ENCODE measurements at places on chromosomes 2 and 18.

GRCh38 chr2:176432434-176432833 is 163.2 kb downstream of the MTX2 start:
- no peak for DNase-seq

DNA sequence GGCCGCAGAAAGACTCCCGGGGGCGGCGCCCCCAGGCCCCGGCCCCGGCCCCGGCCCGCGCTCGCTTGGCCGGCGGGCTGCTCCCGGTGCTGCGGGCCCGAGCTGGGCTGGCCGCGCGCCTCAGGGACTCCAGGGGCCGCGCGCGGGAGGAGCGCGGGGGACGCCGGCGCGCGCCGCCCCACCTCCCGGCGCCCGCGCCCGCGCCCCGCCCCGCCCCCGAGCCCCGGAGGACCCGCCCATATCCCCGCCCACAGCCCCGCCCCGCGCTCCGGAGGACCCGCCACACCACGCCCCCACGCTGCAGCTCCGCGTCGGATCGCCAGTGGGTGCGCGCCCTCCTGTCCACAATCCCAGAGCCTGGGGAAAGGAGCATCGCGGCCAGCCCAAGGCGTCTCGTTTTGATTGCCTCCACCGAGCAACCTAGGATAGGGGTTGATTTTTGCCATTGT is at the start of gene PARD6G:
TSS of gene PARD6G (minus strand) at position 122 of the 449 bp plus-strand sequence. CDS start 166 bp downstream, outside the sequence.
- peak; percentile 56 for DNase-seq

- DNase-seq, result no peak
Measured at GRCh38 chr2:21195326-21195725, 71.6 kb downstream of the TDRD15 start.

DNA sequence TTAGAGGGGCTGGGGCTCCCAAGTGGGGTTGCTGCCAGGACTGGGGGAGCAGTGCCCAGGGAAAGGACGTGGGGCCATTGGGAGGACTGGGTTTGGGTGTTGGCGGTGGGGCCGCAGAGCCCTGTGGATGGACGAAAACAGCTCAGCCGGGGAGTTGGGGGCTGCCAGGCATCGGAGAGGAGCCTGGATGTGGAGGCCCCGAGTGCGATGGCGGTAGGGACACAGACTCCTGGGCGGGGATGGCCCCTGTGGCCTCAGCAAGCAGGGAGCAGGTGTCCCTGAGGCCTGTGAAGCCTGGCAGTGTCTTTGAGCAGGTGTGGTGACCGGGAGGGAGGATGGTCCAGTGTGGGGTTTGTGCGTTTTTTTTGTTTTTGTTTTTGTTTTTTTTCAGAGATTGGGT is 13.3 kb downstream of the CTDP1 start:
- DNase-seq, result no peak

GRCh38 chr18:31612124-31612523 is 20.4 kb downstream of the TTR start:
- no peak for DNase-seq

GRCh38 chr2:75466708-75467311 is 93.9 kb downstream of the EVA1A start:
- no peak for DNase-seq

GRCh38 chr2:194491409-194492115 is 1165.5 kb upstream of the SLC39A10 start:
- no peak for DNase-seq

DNA sequence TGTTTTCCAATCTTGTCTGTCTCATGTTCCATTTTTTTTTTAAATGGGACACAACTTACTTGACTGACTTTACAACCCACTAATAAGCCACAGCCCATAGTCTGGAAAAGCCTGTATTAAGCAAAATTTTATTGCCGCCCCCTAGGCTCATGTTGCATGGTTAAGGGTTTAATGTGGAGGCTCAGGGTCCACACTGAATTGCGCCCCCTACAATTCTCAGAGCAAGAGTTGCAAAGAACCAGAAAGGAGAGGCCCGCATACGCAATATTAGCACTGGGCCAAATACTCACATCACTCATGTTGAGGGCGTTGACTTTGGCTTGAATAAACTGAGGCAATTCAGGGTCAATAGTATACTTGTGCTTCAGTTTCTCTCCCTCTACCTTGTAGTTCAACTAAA is 65.5 kb downstream of the NEB start:
- DNase-seq, result no peak

DNA sequence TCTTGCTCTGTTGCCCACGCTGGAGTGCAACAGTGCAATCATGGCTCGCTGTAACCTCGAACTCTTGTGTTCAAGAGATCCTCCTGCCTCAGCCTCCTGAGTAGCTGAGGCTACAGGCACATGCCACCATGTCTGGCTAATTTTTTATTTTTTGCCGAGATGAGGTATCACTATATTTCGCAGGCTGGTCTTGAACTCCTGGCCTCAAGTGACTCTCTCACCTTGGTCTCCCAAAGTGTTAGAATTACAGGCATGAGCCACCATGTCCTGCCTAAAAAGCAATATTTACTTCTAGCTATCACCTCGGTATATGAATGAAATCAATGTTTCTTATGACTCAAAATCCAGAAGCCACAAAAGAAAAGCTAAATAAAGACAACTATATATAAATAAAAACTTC is 2.2 kb downstream of the BUB1 start:
- DNase-seq, result no peak

DNA sequence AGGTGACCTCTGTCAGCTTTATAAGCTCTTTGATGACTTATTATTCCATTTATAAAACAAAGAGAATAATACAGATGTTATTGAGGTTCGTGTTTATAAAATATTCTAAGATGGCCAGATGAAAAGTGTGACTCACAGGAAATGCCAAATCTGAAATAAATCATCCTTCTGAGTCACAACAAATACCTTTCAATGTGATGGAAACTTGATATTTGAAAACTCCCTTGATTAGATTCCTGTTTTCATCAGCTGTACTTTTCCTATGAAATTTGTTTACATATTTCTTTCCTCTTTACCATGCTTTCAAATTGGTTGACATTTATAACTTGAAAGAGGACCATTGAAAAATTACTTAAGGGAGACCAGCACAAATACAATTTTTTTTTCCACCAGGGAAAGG is 30.6 kb upstream of the PPP1R1C start:
- DNase-seq, result no peak

DNA sequence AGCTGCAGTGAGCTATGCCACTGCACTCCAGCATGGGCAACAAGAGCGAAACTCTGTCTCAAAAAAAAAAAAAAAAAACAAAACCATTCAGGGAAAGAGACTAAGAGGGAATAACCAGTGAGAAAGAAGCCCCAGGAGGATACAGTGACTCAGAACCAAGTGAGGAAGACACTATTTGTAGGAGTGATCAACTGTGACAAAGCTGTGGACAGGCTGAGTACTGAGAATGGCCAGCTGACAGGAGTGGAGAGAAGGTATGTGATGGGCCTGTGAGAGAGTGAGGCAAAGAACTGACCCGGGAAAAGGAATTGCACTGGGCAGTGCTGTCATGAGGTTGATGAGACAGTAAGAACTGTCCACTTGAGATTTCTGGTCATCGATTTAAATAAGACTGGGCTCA is 6.7 kb upstream of the LCT start:
- no peak for DNase-seq

- DNase-seq, result peak; percentile 30
Measured at GRCh38 chr2:30862054-30862651, 54.9 kb upstream of the CAPN13 start.

GRCh38 chr2:146209842-146210275 is 1635.0 kb upstream of the ACVR2A start:
- no peak for DNase-seq

DNA sequence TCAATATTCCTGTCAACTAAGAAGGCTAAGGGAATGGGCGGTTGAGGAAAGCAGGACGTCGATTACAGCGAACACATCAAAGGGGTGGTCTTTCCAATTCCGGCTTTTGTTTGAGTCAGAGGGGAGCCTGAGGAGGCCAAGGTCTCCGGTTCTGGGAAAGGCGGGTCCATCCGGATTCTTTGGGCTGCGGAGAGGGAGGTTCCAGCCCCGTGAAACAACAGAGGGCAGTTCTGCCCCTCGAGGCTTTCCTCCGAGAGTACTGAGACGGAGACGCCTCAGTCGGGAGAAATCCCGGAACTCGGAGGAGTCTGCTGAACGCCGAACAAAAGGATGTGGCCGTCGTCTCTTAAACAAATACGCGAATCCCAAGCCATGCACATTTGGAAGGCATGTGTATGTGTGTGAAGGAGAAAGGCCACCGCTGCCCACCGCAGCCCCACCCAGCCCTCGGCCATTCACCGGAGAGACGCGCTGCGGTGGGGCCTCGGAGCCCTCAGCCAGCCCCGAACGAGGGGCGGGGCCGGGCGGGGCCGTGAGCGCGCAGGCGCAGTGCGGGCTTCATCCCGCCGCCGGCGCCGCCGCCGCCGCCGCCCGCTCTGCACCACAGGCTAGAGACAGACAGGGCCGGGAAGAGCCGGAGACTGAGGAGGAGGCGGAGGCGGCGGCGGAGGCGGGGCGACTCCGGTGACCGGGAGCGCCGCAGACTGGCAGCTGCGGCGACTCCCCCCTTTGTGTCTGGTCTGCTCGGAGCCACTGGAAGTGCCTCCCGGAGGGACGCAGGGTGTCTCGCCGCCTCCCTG is at the start of gene BMPR2:
TSS of gene BMPR2 (plus strand) at position 719 of the 800 bp plus-strand sequence. CDS start 1,148 bp downstream, outside the sequence.
- peak; percentile 80 for DNase-seq

DNA sequence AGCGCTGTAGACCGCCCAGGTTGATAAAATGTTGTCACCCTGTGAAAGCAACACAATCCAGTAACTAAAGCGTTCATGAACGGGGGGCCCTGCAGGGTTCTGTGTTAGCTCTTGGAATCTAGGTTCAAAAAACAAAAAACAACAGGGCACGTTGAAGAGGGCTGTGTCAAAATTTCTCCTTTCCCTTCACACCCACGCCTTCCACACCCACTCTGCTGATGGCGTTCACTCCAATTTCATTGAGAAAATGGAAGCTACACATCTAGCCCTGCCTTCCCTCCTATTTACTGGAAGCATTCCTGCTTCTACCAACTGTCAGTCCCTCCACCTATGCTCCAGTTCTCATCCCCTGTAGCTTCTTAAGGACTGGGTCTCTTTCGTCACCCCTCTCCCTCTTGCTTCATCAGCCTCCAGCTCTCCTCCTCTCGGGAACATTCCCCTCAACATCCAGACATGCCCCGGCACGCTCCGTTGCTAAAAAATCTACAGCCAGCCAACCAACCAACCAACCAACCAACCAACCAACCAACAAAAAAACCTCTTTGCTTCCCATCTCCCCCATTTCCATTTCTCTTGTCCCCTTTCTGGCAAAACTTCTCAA is 98.4 kb upstream of the SP3 start:
- no peak for DNase-seq

DNA sequence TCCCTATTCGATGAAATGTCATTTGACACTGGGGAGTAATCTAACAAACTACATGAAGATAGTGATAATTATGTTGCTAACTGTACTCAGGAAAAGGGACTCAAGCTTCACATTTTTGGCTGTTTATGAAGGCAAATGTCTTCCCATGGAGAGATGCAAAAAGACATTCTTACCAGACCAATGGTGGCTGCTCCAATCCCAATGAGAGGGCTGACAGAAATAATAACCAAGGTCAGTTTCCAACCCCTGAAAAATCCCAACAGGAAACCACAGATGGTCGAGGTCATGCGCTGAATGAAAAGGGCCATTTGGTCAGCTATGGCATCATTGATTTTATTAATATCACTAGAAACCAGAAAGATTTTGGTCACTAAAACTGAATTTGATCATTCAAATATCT is 37.6 kb downstream of the ABCB11 start:
- no peak for DNase-seq

GRCh38 chr18:56637176-56637575 is 1.2 kb downstream of the TXNL1 start:
- DNase-seq, result no peak

DNA sequence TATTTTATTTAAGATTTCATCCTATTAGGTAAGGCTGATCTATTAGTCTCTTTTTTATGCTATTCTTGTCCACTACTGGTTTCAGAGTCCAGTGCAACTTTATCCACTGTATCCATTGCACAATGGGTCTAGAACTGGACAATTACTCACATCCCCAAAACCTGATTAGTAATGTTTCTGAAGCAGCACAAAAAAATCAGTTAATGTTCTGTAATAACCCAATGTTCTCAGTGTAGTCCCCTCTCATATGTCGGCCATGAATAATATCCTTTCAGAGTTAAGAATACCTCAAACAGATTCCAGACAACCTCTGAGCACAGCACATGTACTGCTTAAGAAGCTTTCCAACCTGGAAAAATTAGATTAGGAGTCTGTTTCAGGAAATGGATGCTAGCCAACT is 29.7 kb downstream of the MGAT4A start:
- DNase-seq, result no peak

DNA sequence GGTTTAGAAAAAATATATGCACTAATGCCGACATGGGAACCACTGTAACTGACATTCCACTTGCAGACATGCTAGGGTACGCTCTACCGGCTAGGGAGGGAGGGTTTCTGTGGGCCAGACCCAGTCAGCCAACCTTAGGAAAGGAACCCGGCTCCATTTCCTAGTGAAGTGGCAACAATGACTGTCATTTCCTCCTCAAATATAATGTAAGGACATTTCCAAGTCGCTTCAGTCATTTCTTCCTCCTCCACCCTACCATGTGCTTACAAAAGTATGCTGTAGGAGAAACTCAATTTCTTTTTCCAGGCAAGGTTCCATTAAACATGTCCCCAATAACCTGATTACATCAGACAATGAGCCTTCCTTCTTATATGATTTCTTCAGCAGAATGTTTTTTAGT is 64.3 kb upstream of the PSMD14 start:
- DNase-seq, result peak; percentile 22

DNA sequence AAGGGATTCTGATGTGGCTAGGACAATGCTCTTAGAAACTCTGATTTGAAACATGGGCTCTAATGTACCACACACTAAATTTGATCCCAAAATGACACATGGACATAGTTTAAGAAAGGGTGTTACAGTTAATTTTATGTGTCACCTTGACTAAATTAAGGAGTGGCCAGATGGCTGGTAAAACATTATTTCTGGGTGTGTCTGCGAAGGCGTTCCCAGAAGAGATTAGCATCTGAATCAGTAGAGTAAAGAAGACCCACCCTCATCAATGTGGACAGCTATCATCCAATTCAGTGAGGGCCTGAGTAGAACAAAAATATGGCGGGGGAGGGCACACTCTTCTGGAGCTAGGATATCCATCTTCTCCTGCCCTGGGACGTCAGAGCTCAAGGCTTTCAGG is 283.1 kb upstream of the CHAC2 start:
- DNase-seq, result no peak

DNA sequence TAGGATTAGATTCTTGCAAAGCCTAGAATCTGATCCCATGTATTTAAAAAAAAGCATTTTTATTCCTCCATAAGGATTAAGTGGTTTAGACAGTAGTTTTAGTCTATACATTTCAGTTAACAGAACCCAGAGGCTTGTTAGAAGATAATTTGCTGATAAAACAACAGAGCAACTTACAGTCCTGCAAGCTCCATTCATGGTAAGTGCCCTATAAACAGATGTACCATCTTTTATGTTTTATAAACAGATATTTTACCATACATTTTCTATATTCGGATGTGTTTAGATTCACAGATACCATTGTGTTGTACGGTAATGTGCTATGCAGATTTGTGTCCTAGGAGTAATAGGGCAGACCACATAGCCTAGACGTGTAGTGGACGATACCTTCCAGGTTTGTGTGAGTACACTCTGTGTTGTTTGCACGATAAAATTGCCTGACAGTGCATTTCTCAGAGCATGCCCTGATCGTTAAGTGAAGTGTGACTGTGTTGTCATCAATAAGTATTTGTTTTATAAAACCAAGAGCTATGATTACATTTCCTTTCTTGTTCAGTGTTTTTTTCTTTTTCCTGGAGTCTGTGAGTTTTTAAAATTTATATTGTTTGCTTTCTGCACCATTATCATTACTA is 54.2 kb downstream of the CERS6 start:
- DNase-seq, result no peak

Data from stimulated activated CD4-positive, alpha-beta T cell treated with anti-CD3 and anti-CD28 coated beads, Interleukin-4, amount 100 ng/mL, for 24 hours (primary cell).